ENCODE measurements at places on chromosomes 16 and 17.
A peak's percentile ranks its signal among the peaks of the same experiment; 100 is the strongest.

DNA sequence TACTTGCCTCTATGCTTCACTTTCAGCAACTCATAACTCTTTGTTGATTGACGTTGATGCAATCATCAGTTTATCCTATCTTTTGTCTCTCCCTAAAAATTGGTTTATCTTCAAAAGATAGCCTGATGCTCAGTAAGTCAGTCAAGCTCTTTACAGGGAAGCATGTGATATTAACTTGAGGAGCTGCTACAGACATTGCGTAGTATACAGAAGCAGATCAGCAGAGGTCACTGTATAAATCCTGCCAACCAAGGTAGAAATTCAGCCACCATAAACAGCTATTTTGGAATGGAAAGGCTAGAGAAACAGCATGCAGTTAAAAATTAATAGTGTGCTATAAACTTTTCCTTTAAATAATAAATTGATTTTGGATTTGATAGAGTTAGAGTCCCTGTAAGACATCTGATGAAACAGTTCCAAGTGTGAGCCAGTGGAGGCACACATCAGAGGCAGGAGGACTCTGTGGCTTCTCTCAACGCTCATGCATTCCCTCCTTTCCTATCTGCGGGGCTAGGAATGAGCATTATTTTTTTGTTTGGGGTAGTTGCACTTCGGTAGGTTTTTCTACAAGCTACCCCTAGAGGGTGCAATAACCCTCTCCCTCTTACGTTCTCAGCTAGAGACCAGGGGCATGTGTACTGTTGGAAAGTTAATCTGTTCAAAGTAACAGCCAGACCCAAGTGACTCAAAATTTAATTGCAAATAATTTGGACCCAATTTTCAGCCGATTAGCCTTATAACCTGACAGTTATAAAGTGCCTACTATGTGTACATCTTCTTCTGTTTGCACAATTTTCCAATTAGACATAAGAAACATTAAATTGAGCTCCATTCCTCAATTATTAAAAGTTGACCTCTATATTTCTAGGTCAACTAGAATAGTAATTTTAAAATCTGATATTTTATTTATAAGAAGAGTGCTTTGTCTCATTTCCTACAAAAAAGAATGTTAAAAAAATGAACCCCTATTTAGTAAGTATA lies 647.7 kb upstream of the SOX9 start:
- peak; percentile 16 for DNase-seq

- DNase-seq = no peak
Measured at GRCh38 chr16:25009822-25010221, 5.3 kb downstream of the ARHGAP17 start.

DNA sequence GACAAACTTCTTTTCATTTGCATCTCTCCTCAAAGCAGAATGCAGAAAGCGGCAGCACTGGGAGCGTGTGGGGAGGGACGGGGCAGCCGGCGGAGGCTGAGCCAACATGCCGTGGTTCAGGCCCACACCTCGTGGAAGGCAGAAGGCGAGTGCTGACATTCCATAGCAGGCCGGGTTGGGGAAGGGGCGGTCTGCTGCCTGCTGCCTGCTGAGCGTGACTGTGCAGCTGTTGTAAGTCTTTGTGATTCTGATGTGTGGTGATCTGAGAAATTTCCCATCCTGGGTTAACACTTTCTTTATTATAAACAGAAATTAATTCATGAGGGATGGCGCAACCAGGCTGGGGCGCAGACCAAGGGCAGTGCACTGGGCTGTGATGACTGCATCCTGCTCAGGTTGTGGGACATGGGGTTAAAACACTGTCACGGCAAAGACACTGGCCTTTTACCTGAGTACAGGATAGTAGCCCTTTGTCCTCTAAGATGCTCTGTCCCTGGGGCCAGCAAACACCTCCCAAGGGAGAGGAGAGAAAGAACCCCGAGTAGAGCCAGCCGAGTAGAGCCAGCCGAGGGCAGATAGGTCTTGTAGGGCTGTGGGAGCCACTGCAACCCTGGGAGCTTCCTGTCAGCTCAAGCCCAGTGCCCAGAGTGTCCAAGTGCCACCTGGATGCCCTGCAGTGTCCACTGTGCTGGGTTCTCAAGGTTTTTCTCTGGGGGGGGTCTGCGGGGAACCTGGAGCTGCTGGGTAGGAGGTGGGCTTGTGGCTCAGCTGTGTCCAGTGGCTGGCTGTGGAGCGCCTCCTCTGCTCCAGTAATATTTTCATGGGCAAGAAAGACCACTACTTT lies 8.8 kb upstream of the DNASE1 start:
- no peak for DNase-seq

GRCh38 chr17:63700528-63701455 lies 867 bp upstream of the LIMD2 start:
- peak; percentile 39 for DNase-seq

- DNase-seq = peak; percentile 28
Measured at GRCh38 chr16:57446531-57447185, 527 bp downstream of the CIAPIN1 start.

DNA sequence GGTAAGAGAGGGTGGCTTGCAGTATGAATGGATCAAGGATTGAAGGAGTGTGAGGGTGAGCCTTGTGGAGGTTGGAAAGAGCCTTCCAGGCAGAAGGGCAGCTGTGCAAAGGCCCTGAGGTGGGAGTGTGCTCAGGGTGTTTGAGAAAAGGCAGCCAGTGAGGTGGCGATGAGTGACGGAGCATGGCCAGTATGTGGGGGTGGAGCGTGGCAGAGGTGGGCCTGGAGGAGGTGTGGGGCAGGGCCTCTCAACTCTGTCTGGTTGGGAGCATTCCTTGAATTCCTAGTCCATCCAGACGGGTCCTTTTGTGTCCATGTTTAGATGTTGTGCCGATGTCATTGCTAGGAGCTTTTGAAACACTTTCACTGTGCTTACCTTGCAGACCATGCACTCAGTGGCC lies 51.3 kb downstream of the EPN2 start:
- DNase-seq = no peak

DNA sequence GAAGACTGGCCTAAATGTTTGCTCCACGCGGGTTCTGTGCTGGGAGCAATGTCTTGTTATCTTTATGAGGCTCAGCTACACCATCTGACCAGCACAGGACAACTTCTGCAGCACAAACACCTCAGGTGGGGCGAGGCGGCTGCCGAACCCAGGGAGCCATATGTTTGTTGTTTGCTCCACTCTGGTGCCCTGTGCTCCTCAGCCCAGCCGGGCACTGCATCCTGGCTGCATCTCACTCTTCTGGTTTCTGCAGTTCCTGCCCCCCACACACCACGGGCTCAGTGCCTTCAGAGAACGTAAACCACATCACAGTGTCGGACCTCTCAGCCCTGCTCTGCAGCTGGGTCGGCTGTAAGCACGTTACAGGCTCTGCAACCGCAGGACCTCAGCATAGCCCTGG lies 32.4 kb downstream of the MXRA7 start:
- no peak for DNase-seq

- no peak for DNase-seq
Measured at GRCh38 chr16:10760858-10761257, 17.2 kb downstream of the NUBP1 start.

DNA sequence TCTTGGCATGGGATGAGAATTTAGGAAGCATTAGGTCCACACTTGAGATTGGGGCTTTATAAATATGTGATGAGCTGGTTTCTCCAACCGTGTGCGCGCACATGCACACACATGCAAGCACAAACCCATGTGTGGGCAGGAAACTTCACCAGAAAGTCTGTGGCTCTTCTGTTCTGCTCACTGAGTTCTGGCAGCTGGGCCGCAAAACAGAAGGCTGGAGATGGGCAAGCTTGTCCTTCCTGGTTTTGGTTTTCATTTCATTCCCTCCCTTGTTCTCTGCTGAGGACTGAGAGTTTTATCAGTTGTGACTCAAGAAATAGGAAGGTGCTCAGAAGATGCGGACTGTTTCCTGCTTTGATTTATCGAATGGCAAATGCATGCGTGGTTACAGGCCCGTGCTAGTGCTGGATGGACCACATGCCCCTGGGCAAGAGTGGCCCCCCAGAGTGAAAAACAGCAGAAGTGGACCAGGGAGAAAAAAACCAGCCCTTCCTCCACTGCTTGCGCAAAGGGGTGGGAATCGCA lies 14.1 kb downstream of the MAP3K14 start:
- DNase-seq = peak; percentile 69

DNA sequence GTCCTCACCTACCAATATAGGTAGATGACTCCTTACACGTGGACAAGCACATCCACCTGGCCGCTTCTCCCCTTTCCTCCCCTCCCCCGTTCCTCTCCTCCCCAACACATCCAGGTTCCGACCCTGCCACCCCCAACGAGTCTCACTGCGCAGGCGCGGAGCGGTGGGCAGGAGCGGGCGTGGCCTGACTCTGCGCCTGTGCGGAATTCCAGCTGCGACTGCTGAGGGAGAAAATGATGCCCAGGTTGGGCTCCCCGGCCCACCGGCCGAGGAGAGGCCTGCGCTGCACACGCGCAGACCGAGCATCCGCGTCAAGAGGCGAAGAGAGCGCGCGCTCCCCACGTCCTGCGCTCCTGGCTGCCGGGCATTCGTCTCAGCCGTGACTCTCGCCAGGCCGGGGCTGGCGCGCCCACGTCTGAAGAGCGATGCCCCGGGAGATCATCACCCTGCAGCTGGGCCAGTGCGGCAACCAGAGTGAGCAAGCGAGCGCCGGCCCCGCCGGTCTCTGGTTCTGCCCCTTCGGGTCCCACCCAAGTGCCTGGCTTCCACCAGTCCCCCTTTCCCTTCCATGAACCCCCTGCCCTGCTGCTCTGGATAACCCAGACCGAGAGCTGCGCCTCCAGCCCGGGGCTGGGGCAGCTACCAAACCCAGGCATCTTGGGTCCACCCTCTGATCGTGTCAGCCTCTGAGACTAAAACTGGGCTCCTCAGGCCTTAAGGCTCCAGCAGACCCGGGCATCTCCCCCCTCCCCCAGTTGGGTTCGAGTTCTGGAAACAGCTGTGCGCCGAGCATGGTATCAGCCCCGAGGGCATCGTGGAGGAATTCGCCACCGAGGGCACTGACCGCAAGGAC lies at the start of gene TUBG2:
TSS of gene TUBG2 (plus strand) at position 206 of the 853 bp plus-strand sequence. CDS start at position 426, 220 bp downstream.
- peak; percentile 78 for DNase-seq

- peak; percentile 78 for DNase-seq
Measured at GRCh38 chr16:70715055-70715858, 29.4 kb upstream of the MTSS2 start.

DNA sequence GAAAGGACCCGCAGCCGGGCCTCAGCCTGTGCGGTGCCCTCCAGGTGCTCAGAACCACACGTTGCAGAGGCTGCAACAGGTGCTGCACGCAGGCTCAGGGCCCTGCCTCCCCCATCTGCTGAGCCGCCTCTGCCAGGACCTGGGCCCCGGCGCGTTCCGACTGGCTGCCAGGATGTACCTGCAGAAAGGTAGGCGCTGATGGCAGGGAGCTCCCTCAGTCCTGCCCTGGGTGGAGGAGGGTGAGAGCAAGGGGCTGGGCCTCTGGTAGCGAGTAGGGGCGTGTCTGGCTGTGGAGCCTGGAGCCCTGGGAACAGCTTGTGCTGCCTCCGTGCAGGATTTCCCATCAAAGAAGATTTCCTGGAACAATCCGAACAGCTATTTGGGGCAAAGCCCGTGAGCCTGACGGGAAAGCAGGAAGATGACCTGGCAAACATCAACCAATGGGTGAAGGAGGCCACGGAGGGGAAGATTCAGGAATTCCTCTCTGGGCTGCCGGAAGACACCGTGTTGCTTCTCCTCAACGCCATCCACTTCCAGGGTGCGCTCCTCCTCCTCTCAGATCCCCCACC lies 4.4 kb downstream of the SERPINF2 start:
- no peak for DNase-seq

- no peak for DNase-seq
Measured at GRCh38 chr16:83831456-83831987, 23.7 kb downstream of the HSBP1 start.

GRCh38 chr17:80169784-80170500 lies at the start of gene CARD14:
CARD14 (plus strand) TSS chr17:80170030; CDS start chr17:80181439, 11,409 bp downstream.
- no peak for DNase-seq

DNA sequence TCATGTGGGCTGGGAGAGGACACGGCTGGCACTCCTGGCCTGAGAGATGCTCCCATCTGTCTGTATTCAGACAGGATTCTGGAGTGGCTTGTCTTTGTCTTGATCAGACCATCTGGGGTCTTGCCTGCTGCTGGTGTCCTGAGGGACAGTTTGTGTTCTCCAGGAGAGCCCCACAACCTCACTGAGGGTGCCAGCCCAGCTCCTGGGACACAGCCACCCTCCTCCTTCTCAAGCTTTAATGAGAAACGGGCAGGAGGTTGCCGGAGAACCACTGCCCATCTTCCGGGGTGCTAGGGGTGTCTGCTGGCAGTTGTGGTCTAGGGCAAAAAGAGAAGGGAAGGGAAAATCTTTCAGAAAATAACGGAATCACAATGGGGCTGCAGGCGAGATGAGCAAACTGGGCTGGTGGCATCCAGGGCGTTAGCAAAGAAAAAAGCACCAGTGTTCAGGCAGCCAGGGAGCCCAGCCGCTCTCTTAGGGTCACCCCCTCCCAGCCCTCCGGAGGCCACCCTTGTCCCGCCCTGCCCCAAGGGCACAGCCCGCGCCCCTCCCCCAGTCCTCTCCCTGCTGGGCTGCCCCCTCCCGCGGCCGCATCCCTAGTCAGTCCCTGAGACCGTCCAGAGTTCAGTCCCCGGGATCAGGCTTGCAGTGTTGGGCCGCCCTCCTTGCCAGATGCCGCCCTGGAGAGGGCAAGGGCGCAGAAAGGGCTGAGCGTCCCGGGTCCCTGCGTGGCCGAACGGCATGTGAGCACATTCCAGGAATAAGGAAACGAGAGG lies 824.7 kb downstream of the KCNJ18 start:
- no peak for DNase-seq

GRCh38 chr16:82888591-82889001 lies 261.8 kb downstream of the CDH13 start:
- DNase-seq = no peak

GRCh38 chr16:54120846-54121480 lies 165.6 kb downstream of the IRX3 start:
- DNase-seq = no peak

DNA sequence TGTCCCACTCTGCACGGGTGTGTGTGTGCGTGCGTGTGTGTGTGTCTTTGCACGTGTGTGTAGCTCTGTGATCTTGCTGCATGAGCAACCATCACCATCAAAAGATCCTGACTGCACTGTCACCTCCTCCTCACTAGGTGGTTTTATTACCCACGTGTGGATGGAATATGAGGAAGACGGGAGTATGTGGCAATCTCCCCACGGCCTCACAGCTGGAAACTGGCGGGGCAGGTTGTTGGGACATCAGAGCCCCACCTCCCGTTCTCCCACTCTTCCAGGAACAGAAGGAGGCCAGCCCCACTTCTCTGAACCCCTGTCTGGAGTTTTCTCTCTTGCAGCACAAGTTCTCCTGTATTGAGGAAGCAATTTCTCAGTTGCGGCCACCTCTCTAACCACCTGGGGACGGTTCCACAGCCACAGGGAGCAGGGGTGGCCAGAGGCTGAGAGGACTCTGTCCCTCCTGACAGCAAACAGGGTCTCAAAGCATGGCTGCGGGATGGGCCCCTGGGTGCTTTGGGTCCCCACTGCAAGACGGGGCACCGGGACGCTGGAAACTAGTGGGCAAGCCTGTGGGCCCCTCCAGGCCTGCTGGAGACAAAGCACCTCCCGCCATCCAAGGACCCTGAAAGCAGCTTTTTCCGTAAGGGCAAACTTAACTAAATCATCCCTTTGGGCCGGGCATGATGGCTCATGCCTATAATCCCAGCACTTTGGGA lies 27.9 kb upstream of the ATP2C2 start:
- DNase-seq = no peak
